ENCODE measurements at places on chromosomes 1 and 21.

DNA sequence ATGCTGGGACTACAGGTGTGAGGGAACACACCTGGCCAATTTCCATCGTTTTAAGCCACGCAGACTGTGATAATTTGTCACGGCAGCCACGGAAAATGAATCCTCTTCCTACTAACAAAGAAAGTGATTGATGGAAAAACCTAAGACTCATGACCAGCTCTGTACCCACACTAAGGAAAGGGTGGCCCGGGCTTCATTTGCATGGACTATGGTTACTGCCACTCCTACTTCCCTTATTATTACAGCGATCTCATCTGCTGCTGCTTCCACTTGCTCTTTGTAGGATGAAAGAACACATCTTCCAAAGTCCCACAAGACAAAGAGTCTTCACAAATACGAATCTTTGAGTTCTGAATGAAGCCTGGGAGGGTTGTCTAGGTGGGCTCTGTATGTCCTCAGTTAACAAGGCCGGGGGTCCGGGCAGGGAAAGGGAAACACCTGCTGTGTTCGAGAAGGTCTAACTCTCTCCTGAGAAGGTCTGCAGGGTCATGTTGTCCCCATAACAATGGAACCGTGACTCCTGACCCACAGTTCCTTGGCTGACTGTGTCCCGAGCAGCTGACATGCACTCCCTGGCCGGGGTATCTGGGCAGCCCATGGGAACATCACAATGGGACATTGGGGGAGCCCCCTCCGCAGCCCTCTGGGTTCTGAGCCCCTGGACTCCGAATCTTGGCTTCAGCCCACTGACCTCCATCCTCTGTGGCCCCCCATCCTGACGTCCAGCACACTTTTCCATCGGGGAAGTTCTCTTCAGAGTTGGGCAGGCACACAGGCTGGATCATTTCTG is 13.3 kb upstream of the TFF1 start:
- DNase-seq: no peak

DNA sequence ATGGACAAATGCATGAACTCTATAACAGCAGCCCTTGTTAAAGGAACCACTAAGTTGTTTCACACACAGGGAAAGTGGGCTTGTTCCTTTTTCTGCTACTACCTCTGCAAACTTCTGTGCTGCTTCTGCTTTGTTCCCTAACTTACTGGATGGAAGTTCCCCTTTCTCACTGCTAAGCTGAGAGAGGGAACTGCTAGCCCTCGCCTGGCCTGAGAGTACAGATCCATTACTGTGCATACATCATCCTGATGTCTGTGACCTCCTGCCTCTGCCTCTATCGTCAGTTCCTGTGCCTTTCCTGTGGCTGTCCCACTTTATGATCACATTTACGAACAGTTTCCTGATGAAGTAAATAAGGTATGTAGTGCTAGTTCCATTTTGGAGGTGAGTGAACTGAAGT is 3.5 kb downstream of the GNAT2 start:
- no peak for DNase-seq

GRCh38 chr1:35605867-35606182 is 32.7 kb downstream of the TFAP2E start:
- no peak for DNase-seq

DNA sequence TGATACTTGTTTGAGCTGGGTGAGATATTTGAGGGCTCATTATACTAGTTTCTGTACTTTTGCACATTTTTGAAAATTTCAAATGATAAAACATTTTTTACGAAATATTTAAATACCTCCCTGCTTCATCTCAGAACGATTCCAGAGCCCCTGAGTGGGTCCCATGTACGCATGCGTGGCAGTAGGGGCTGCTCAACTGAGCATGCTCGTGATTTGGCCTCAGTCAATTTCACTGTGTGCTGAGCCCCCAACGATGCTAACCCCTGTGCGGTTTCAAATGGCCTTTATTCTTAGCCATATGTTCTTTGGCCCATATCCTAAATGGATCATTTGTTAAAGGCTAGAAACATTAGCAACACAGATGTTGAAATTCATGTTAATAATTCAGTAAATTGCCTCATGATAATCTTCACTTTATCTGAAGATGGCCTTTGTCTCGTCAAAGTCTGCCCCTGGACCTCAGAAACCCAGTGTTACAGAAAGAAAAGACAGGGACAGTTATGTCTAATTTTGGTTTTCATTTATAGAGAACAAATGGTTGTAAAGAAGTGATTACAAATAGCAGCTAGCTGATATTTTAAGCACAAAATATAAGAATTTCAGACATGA is 108.2 kb downstream of the MRPS6 start:
- no peak for DNase-seq

GRCh38 chr1:32742199-32742947 is 39.8 kb upstream of the SYNC start:
- no peak for DNase-seq

DNA sequence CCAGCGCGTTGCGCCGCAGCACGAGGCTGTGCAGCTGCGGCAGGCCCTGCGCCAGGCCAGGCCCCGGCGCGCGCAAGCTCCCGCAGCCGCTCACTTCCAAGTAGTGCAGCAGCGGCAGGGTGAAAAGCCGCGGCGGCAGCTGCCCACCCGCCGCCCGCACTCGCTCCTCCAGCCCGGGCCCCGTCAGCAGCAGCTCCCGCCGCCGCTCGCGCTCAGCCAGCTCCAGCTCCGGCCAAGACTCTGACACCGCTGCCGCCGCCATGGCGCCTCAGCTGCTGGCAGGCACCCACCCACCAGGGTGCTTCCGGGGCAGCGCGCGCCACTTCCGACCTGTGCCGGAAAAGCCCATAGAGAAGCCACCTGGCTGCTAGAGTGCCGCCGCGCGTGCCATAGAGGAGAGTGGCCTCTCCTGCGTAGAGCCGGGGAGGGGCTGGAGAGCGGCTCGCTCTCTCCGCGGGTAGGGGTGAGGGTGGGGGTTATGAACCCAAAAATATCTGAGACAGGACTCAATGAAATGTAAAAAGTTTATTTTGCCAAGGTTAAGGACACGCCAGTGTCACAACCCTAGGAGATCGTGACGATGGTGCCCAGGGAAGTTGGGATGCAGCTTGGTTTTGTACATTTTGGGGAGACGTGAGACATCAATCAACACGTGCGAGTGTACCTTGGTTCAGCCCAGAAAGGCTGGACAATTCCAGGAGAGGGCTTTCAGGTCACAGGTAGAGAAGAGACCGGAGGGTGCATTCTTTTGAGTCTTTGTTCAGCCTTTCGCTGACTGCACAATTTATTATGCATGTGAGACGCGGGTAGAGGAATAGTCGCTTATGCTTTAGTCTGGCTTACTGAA is at the start of gene LRRC47:
LRRC47 (minus strand) TSS at position 284 of the 847 bp plus-strand sequence; CDS start at position 262, 22 bp downstream.
- DNase-seq: peak; percentile 93

GRCh38 chr1:25615172-25615541 is 1.4 kb upstream of the MAN1C1 start:
- DNase-seq: no peak

DNA sequence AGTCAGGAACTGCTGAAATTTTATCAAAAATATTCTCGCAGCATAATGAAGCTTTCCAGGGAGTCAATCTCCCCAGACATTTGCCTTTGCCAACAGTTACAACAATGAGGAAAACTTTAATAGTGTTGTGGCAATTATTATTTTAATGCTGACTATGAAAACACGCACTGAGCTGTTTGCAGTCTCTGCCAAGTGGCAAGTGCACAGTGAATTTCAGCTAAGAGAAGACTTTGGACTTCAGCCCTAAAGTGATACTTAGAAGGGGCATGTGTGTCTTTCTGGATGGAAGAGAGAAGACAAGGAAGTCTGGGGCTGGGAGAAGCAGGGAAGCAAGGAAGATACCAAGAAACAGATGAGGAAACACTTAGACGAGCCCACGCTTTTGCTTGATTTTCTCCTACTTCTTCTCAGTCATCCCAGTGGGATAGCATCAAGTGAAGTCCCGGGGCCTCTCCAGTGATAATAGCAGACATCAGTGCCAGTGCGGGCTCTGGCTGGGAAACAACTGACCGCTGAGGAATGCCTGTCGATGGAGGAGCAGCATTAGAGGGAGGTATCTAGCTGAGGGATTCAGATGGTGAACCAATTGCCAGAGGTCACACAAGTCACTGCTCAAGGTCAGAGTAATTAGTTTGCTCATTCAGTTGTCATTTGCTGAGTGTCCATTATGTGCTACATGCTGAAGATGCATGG is 196.3 kb downstream of the TTLL7 start:
- DNase-seq: no peak

DNA sequence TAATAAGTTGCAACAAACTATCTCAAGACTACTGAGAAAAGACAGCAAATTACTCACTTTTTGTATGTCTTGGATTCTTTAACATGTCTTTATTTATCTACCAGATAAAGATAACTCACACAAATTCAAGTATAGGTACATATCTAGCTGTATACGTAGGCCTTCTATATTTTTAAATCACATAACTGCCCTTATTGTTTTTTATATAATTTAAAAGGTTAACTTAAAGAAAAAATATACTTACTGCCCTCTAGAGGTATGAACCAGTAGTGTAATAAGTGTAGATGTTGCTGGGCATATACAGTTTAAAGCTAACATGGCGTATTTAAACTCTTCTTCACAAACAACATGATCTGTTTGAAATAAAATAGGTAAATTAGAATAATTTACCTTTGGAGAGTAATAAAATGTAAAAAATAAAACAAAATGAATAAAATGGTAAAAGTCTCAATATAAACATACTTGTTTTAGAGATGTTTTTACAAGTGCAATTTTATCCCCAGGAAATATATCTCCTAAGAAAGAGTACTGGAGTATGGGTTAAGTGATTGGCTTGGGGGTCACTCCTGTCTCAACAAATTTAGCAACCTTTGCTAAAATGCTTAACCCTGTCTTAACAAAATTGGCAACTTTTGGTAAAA is 235.2 kb downstream of the KCNT2 start:
- no peak for DNase-seq

- DNase-seq: no peak
Observed at GRCh38 chr1:165235777-165236291, 120.7 kb downstream of the LMX1A start.

DNA sequence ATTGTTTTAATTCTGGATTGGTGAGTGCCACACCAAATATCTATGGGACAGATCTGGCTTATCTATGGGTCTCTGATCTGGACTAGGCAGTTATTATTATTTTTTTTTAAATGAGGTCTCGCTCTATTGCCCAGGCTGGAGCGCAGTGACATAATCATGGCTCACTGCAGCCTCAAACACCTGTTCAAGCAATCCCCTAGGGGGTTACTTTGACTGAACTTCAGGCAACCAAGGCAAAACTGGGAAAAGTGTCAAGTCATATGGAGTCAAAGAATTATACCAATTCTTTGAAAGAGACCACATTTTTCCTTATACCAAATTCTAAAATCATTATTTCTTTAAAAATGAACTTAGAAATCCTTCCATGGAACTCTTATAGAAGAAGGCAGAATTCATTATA is 129.1 kb upstream of the HOOK1 start:
- no peak for DNase-seq

DNA sequence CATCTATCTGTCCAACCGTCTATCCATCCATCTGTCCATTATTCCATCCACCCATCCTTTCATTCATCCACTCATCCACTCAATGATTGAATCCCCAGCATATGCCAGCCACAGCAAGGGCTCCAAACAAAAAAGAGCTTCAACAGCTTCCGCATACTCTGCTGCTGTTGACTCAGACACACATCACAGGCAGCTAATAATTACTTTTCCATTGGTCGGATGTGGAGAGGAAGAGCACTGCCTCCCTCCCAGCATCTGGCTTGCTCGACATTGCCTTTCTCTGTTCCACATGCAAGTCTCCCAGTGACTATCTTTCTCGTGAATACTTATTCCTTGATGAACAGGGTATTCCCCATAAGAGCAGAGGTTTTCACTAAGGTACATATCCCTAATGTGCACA is 176.5 kb downstream of the HIVEP3 start:
- DNase-seq: no peak

DNA sequence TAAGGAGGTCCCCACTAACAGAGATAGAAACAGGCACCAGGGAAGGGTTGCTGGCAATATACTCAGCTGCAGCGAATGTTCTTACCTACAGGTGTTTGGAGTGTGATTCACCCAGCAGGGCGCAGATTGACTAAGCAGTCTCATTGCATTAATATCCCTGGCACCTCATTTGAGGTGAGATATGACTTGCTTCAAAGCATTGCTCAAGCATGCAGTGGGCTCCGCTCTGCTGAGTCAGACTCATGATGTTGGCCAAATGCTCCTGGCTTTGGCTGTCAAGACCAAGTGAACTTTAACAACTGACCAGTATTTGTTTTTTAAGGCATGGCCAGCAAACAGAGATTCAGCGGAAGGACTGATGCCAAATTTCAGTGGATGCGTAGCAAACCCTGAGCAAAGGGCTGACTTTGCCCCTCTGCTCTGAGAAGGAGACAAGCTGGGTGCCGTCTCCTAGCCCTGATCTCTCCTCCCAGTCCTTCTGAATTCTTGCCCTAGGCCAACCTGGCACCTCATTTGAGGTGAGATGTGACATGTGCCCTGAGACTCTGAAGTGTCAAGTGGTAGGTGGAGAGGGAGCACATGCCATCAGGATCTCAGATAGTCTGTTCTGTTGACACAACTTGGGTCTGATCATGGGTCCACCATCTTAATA is 187.1 kb upstream of the COA6 start:
- DNase-seq: peak; percentile 80

- no peak for DNase-seq
Observed at GRCh38 chr1:115539736-115540135, 102.0 kb upstream of the VANGL1 start.

DNA sequence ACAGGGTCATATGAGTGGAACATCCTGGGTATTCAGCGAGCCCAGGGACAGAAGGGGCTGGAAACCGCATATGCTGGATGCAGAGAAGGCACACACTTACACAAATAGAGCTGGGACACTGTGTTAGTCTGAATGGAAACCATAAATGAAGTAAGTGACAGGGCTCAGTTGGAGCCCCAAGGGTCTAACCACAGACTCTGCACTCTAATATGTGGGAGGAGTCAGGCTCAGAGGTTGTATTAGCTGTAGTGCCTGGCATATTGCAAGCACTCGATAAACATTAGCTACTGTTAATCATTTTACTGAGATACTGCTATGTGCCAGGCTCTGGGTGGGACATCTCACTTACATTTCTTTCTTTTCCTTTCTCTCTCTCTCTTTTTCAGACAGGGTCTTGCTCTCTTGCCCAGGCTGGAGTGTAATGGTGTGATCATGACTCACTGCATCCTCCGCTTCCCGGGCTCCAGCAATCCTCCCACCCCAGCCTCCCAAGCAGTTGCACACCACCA is 6.5 kb upstream of the OLIG1 start:
- DNase-seq: no peak

GRCh38 chr1:223355699-223356098 is 8.3 kb downstream of the SUSD4 start:
- DNase-seq: no peak
